ENCODE measurements at places on chromosomes 4 and X.
A peak's percentile ranks its signal among the peaks of the same experiment; 100 is the strongest.

- peak; percentile 16 for DNase-seq
These were observed 18.9 kb upstream of the CXCR3 start for GRCh38 chrX:71637253-71637618.

DNA sequence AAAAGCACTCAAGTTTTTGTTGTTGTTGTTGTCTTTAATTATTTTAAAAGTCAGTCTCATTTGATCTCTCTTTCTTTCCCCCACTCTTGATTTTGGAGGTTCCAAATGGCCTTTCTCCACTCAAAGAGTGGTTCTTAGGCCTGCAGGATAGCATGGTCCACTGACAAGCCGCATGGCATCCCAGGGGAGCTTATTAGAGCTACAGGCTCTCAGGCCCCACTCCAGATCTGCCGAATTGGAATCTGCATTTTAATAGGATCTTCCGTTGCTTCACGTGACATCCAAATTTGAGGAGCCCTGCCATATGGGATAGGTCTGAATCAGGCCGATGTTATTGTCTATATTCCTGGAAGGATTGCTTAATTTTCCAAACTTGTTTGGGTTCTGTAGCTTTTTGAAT is 72.1 kb downstream of the CPE start:
- no peak for DNase-seq

DNA sequence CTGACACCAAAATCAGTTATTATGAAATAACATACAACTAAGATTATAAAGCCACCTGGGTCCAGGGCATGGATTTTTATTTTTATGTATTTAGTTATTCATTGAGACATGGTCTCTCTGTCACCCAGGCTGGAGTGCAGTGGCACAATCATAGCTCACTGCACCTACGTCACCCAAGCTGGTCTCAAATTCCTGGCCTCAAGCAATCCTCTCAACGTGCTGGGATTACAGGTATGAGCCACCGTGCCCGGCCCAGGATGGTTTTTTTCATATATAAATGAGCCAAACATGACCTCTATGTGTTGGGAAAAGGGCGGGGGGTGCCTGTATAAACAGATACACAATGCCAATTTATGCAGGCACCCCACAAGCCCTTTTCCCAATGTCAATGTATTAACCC is 24.6 kb downstream of the ZNF630 start:
- peak; percentile 12 for DNase-seq

DNA sequence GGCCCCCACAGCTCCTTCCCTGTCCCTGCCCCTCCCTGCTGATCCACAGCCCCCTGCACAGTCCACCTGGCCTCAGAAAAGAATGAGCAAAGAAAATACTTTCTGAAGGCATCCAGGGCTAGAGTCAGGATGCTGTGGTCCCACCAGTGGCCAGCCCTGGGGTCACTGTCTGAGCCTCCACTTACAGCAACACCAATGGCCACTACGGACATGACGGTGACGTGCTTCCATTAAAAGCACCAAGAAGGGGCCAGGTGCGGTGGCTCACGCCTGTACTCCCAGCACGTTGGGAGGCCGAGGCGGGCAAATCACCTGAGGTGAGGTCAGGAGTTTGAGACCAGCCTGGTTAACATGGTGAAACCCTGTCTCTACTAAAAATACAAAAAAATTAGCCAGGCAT is 4.0 kb downstream of the JAKMIP1 start:
- DNase-seq, result no peak

GRCh38 chr4:107376293-107376692 is 340.2 kb upstream of the DKK2 start:
- no peak for DNase-seq

DNA sequence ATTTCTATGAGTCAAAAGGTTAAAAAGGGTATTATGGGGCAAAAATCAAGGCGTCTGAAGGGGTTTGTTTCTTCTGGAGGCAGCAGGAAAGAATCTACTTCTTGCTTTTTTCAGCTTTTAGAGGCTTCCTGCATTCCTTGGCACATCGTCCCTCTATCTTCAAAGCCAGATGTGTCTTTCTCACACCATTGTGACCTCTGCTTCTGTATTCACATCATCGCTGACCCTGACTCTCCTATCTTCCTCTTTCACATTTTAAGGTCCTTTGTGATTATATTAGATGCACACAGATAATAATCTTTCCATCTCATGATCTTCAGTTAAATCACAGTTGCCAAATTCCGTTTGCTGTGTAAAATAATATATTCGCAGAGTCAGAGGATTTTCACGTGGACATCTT is 112.7 kb downstream of the PPP4R3C start:
- no peak for DNase-seq

- no peak for DNase-seq
These were observed 13.6 kb downstream of the FTHL17 start for GRCh38 chrX:31058284-31058683.

DNA sequence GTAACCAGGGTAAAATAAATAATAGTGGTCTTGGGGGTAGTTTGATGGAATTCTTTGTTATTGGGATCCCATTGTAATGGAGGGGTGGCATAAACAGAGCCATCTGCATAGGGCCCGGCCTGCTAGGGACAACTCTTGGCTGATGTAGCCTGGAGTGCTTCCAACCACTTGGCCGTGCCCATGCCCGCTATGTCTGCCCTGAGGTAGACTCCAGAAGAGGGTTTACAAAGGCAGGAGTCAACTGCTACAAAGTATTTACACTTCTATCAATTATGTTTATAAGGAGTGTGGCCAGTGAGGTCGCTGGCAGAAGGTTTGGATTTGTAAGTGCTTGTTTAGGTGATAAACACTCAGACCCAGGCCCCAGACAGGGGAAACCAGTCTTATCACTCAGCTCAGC is 8.1 kb downstream of the RASL11B start:
- DNase-seq, result no peak

DNA sequence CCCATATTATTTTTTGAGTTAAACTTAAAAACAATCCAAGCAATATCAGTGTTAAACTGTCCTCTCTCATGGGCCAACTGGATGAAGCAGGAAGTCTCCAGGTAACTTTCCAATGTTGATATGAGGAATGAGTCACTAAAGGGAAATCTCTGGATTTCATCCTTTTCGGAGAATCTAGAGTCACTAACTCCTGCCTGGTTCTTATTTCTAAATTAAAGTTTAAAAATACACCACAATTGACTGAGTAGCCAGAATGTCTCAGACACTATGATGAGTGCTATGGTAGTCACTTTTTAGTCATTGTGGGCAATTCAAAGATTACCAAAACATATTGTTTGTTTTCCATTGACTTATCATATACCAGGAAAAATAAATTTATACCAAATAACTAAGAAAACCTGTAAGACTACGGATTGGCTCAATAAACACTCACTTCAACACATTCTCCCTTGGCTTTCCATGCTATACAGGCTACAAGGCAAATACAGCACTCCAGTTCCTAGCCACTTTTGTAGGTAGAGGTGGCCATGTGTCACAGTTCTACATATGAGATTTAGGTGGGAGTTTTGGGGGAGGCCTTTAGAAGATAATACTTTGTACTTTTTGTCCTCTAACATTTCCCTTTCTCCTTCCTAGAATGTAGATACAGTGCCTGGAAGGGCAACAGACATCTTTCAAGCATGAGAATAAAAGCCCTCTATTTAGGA is 8.6 kb downstream of the SLC9B2 start:
- peak; percentile 36 for DNase-seq

DNA sequence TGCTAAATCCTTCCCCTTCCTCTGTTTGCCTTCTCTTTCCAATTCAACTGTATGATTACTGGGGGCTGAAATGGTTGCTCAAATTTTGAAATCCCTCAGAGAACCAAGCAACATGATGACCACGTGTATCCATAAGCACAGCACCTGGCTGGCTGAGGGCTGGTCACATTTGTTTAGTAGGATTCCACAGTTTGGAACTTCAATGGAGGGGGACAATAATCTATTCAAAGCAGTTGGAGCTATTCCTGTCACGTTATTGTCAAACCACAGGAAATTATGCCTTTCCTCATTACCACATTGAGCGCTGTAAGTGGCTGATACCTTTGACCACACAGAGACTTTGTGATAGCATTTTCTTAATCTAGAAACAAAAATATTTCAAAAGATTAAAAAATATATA is 7.0 kb downstream of the TMSB4X start:
- no peak for DNase-seq

- no peak for DNase-seq
These were observed 70.3 kb upstream of the MBNL3 start for GRCh38 chrX:132559101-132559500.

GRCh38 chr4:23533859-23534258 is 356.0 kb downstream of the PPARGC1A start:
- no peak for DNase-seq

- DNase-seq, result peak; percentile 97
These were observed 9.9 kb downstream of the TMSB4X start for GRCh38 chrX:12984603-12985319.

GRCh38 chr4:22720091-22720490 is 27.4 kb downstream of the GBA3 start:
- no peak for DNase-seq

- DNase-seq, result no peak
These were observed 114.6 kb downstream of the DDIT4L start for GRCh38 chr4:100075486-100076270.

- peak; percentile 77 for DNase-seq
These were observed 226.6 kb downstream of the NSUN7 start for GRCh38 chr4:40976343-40976742.

DNA sequence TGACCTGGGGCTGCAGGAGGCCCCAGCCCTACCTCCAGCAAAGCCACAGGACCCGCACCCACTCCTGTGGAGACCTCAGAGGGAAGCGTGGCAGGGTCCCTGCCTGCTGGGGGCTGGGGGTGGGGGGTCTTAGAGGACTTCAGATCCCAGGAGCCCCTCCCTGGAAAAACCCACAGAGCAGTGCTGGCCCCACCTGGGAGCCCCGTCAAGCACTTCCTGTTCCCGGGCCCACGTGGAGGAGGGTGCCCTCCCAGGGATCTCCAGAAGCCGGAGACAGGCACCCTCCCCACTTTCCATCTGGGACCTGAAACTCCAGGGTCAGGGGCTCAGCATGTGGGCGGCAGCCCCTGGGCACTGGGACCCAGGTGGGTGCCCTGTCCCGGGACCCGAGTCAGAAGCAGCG is 32.0 kb downstream of the TACC3 start:
- DNase-seq, result no peak

DNA sequence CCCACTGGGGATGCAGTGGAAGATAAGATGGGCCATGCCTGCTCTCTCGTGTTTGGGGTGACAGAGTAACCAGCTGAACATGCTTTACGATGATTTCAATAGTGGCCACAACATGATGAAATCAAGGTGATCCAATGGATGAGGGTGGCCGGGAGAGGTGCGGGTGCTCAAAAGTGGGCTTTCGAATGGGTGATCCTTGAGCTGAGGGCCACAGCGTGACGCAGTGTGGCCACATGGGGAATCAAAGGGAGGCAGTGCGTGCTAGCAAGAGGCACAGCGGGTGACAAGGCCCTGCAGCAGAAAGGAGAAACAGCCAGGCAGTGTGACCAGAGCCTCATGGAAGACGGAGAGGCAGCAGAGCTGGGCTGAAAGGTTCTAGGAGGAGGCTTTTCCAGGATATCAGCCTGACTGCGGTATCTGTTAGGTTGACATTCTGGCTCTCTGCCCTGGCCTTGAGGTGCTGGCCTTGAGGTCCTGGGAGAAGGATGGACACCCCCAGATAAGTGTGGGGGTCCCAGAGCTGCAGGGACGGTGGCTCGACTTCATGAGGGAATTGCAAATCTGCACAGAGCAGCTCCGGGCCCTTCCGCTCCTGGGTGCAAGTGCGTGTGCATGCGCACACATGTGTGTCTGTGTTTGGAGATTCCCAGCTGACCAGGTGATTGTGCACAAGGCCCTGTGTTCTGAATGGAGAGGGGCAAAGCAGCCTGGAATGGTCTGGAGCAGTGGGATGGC is 38.0 kb upstream of the GPR78 start:
- DNase-seq, result no peak

GRCh38 chr4:177356206-177356605 is 46.5 kb downstream of the NEIL3 start:
- DNase-seq, result no peak

GRCh38 chr4:17535242-17535641 is 20.3 kb downstream of the CLRN2 start:
- DNase-seq, result no peak

DNA sequence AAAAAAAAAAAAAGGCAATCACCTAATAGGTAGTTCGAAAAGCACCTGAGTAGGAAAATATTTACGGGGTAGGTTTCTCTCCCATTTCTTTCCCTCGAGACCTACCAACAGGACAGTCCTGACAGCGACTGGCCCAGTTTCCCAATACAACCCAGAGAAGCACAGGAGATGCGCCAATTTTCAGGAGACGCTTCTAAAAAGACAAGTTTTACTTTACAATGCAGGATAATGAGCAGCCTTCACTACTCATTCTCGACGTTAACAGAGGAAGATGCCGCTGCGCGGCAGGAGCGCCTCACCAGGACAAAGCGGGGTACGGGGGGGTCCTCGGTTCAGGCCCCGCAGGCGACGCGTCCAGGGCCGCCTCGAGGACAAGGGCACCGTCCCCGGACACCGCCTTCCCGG is 708 bp downstream of the BCLAF3 start:
- DNase-seq, result peak; percentile 5

GRCh38 chr4:61199873-61200186 is 296 bp upstream of the ADGRL3 start:
- no peak for DNase-seq

DNA sequence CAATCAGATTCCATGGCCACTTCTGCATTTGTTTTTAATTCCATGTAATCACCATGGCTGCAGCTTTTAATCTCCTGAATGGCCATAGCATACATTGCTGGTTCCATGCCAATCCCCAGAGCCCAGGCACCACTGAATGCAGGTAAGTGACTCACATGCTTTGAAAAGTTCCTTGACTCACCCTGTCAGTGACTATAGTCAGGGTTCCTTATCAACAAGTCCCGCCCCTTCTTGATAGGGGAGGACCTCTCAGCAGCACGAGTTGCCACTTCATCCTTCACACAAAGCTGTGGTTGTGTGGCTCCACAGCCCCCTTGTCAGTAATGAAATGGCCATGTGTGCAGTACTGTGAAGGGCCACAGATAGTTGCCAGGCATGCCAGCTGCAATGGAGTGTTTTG is 516.6 kb downstream of the PPARGC1A start:
- peak; percentile 88 for DNase-seq

DNA sequence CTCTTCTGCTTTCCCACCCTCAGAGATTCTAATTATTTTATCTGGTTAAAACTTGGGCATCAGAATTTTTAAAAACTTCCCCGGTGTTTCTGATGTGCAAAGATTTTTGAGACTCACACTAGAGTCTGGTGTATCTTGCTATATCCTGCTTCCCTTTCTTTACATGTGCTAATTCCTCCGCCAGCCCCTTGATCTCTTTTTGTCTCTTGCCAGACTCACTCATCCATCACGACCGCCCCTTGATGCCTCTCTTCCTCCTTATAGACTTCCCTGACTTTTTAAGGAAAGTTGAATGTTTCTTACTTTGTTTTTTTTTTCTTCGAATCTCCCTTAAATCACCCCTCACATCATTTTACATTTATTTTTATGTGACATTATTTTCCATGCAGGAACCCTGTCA is 274.9 kb upstream of the PITX2 start:
- DNase-seq, result no peak
